ENCODE measurements at places on chromosomes 2 and 18. TPM values are rescaled to one million over a fixed set of nuclear protein-coding genes. Genes with fewer than 3 reads are reported as not detected.

Gene SLC8A1
- 47.0 TPM for total RNA-seq

Gene LRATD1
- 4.4 TPM for total RNA-seq

Gene TMX3
- total RNA-seq: 61.7 TPM

Gene C1QL2
- total RNA-seq: not detected

DNA sequence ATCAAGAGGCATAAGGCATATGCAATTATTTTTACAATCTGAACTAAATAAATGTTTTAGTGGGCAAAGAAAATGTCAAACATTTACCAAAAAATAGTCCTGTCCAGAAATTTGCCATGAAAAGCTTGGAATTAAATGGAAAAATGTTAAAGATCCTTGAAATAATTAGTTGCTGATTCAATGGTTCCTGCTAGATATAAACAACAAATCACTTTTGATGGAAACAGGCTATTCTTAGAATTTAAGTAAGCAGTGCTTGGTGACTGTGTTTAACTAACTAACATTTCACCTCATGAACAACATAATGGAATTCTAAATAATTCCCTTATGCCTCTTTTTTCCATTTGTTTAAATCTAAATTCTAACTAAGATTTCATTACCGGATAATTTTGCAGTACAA, 3.9 kb downstream of the RND3 start:
- DNase-seq: no peak

- DNase-seq: peak; percentile 100
Measured at GRCh38 chr2:159118115-159118858, 149.8 kb downstream of the TANC1 start.

DNA sequence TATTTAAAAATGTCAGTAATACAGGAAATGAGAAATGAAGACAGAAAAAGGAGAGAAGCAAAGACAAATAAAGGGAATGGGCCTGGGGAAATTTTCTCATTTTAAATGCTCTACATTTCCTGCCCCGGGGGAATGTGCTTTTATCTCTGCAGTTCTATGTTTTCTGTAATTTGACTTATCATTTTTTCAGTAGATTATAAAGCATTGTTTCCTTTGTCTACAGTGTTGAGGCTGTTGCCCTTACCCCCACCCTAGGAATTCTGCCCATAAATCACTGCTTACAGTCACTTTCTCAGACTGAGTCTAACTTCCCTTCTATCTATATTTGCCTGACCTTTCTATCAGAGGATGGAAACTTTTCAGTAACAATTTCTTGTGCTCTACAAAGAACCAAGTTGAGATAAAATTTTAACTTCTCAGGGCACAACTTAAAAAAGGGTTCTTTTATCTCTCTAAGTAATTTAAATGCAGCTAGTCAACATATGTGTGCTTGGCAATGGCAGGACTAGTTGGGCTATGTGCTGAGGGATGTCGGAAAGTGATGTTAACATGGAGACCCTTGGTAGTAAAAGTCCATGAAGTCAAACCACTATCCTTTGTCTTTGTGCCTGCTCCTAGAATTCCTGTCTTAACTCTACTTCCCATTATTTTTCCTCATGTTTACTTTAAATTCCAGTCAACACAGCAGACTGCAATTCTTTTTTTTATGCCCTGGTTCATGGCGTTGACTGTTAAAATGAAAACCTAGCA, 146.5 kb upstream of the MMADHC start:
- DNase-seq: no peak

DNA sequence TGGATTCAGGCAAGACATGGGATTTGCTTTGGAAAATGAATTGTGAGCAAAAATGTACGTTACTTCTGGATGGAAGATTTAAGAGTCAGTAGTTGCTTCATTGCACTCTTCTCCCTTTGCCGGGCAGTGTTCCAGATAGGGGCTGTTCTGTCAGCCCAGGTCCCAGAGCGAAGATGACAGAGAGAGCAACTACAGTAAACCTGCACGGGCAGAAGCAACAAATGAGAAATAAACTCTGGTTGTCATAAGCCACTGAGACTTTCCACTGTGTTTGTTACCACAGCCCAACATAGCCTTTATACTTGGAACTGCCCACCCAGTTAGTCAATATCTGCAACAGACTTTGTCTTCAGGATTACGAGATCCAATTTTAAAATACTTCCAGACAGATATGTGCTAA, 83.3 kb downstream of the CACNB4 start:
- DNase-seq: no peak

DNA sequence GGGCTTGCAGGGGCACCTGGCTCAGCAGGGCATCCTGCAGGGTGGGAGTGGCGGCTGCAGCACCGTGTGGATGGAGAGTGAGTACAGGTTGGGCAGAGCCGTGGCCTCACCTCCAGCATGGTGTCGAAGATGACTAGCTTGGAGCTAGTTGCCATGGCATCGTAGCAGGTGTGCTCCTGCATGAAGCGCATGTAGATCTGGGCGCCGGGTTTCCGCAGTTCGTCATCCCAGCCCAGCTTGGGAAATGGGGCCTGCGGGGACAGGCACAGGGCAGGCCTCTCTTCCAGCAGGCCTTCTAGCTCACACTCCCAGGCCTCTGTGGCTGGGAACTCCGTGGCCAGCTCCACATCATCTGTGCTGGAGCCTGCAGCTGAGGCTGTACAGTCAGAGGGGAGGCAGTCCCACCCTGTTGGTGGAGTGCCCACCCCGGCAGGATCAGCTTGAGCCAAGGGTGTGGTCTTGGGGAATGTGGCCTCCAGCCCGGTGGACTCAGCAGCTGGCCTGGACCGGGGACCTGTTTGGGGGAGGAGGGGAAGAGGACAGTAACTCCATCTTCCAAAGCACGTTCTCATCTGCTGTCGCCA, 1.6 kb downstream of the PRKAG3 start:
- DNase-seq: no peak

DNA sequence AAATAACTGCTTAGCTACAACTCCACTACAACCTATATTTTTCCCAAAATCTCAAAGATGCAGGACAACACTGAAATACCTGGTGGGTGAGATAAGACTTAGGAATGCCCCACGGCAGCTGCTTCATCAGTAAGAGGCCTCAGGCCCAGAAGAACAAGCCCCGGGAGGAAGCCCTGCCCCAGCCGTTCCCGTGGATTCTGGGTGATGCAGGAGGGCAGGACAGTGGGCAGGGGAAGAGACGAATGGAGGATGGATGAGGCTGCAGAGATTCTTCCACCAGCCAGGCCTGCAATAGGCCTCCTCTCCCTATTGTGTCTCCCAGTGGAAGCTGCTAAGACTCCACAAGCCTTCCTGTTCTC, 197.9 kb upstream of the HDAC4 start:
- peak; percentile 12 for DNase-seq

DNA sequence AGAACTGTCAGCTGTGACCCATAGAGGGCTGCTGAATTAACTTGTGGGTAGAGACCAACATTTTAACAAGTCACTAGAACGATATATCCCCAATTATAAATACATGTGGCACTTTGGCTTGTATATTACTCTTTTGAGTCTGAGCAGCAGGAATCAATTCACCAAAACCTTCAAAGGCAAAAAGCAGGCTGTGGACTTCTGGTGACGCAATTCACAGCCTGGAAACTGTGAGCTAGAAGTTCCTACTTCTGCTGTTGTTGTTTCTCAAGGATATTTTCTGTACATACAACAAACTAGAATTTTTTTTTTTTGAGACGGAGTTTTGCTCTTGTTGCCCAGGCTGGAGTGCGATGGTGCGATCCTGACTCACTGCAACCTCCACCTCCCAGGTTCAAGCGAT, 37.3 kb downstream of the PTCD3 start:
- no peak for DNase-seq

Data from omental fat pad (tissue), 4 donors.